NCI-H460 (cell line): ENCODE measurements at places on chromosomes 4 and X.

- DNase-seq, result no peak
Measured at GRCh38 chr4:7651461-7651921, 216.8 kb upstream of the PSAPL1 start.

- no peak for DNase-seq
Measured at GRCh38 chr4:145781351-145781750, 101.4 kb downstream of the C4orf51 start.

GRCh38 chr4:128427832-128428366, 140.3 kb upstream of the PGRMC2 start:
- DNase-seq, result peak; percentile 74

- DNase-seq, result no peak
Measured at GRCh38 chrX:13742397-13743176, 8.0 kb downstream of the OFD1 start.

GRCh38 chr4:136927172-136927571, 605.1 kb downstream of the PCDH18 start:
- DNase-seq, result no peak

- no peak for DNase-seq
Measured at GRCh38 chrX:154057791-154058190, 38.1 kb upstream of the IRAK1 start.

GRCh38 chr4:184383497-184384055, 90.8 kb downstream of the IRF2 start:
- DNase-seq, result peak; percentile 60
